ENCODE measurements at places on chromosomes 3 and 15.

- no peak for DNase-seq
- H3K4me3 ChIP-seq: no peak overlapping the region
- H3K27ac ChIP-seq: peak overlapping the region; percentile 90
- peaks cover 14% of the 10 kb centered on the region for H3K4me1 ChIP-seq
- no peaks in the 10 kb centered on the region for H3K36me3 ChIP-seq
- no peaks in the 10 kb centered on the region for H3K27me3 ChIP-seq
Observed at GRCh38 chr3:62161371-62161770, 212.0 kb downstream of the FEZF2 start.

- no peaks in the 10 kb centered on the region for H3K27me3 ChIP-seq
- H3K36me3 ChIP-seq: no peaks in the 10 kb centered on the region
- DNase-seq: no peak
- H3K4me1 ChIP-seq: peaks cover 6% of the 10 kb centered on the region
- H3K27ac ChIP-seq: no peak overlapping the region
Observed at GRCh38 chr3:44021651-44022594, 219.8 kb upstream of the TOPAZ1 start.

DNA sequence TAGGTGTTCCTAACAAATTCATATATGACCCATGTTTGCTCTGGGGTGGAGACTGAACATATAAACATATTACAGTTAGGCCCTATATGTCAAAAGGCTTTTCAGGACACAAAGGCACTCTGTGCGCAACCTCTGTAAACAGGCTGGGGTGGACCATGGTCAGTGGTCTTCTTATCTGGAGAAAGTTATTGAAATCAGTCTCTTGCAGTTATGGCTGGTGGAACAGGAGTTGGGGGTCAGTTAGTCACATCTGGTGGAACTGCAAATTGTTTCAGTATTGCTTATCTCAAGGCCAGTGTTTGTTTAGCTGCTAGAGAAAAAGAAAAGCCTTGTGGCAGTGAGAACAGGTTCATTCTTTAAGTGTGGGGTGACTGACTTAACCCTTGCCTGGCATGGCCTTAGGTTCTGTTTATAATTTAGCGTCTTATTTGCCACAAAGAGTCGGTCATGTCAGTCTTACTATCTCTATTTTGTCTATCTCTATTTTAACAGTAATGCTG lies 5.9 kb upstream of the GP9 start:
- no peak for DNase-seq
- H3K36me3 ChIP-seq: no peaks in the 10 kb centered on the region
- H3K27me3 ChIP-seq: no peaks in the 10 kb centered on the region
- no peak overlapping the region for H3K27ac ChIP-seq
- H3K4me3 ChIP-seq: no peak overlapping the region

DNA sequence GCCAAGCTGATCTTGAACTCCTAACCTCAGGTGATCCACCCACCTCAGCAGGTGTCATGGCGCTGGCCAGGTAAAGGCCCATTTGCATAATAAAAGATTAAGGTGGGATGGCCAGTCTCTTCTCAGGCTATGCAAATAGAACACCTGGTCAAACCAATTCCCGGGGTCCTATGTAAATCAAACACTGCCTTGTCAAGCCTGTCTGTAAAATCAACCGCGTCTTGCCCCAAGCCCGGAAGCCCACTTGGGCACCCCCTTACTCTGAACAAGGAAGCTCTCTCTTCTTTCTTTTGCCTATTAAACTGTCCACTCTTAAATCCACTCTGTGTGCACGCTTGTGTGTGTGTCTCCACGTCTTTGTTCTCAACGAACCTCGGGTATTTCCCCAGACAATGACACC lies 13.0 kb upstream of the POC1A start:
- no peaks in the 10 kb centered on the region for H3K36me3 ChIP-seq
- no peaks in the 10 kb centered on the region for H3K4me1 ChIP-seq
- DNase-seq: no peak
- no peaks in the 10 kb centered on the region for H3K27me3 ChIP-seq
- no peak overlapping the region for H3K4me3 ChIP-seq

DNA sequence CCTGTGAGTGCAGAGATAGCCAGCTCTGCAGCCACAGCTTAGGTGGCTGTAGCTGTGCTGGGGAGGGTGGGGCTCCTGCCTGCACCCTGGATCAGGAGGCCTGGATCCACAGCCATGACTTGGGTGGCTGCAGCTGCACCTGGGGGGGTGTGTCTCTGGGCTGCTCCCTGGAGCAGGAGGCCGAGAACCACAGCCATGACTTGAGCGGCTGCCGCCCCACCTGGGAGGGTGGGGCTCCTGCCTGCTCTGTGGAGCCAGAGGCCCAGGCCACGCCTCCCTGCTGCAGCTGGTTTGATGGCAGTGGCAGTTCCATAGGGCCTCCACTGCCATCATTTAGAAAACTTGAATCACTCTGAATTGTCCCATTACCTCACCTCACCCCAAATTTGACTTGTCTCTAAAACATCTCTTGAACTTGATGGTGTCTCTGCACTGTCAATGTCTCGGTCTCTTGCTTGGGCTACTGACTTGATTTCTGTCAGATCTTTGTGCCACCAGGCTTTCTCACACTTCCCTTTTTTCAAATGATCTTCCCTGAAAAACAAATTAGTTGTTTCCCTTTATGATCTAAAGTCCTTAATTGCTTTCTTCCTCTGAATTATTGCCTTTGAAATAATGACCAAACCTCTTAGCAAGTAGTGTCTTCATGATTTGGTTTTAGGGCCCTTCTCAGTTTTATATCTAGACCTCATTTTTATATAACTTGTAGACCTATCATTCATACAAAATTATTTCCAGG lies 313.2 kb upstream of the MME start:
- no peaks in the 10 kb centered on the region for H3K27me3 ChIP-seq
- H3K36me3 ChIP-seq: no peaks in the 10 kb centered on the region
- H3K27ac ChIP-seq: no peak overlapping the region
- no peaks in the 10 kb centered on the region for H3K4me1 ChIP-seq
- no peak overlapping the region for H3K4me3 ChIP-seq

DNA sequence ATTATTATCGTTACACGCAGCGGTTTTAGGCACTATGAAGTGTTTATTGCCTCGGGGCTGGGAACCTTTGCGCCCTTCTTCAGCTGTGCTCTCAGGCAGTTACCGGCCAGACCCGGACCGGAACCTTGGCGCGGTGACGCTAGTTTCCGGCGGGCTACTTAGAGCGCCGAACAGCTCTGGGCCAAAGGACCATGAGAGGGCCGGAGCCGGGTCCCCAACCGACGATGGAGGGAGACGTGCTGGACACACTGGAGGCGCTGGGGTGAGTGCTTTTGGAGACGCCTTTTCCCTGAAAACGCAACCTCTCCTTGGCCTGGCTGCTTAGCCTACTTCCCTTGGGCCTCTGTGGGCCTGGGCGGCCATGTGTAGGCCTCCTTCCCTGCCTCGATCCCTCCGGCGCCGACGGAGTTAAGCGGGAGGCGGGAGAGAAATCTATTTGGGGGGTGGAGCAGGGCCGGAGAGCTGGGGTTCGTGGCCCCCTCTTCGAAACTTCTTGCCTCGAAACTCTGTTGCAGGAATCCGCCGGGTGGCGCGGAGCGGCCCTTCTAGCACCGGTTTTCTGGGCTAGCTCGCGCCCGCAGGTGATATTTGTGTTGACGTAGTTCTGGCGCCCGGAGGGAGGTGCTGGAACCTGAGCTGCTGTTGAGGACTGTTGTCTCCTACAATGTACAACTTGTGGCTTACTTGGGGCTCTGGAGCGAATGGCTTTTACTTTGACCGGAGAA lies at the start of gene FAM98B:
Gene FAM98B (plus strand): TSS at position 157 of the 725 bp plus-strand sequence. CDS start 35 bp downstream, at position 192.
- no peaks in the 10 kb centered on the region for H3K36me3 ChIP-seq
- peak within 1 kb of the TSS; percentile 92 for H3K27ac ChIP-seq
- H3K4me3 ChIP-seq: peak within 1 kb of the TSS; percentile 86
- H3K4me1 ChIP-seq: peaks cover 7% of the 10 kb centered on the region
- DNase-seq: peak; percentile 36

DNA sequence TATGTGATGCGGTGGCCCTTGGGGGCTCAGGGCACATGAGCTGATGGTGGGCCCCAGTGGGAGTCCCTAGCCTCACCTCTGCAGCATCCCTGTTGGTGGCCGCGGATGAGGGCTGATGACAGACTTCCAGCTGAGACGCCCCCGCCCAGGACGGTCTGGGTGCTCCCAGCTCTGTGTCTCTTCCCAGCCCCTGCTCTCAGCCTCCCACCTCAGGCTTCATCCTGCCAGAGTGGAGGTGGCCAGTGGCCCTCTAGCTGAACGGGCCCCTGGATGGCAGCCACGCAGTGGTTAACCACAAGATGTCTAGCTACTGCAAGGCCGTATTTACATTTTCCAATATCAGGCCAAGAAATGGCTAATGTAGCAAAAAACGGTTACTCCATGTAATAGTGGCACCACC lies 205.3 kb upstream of the LINGO1 start:
- H3K27ac ChIP-seq: no peak overlapping the region
- no peaks in the 10 kb centered on the region for H3K27me3 ChIP-seq
- no peak overlapping the region for H3K4me3 ChIP-seq
- no peaks in the 10 kb centered on the region for H3K36me3 ChIP-seq
- H3K4me1 ChIP-seq: no peaks in the 10 kb centered on the region

GRCh38 chr3:99250272-99250671 lies 348.8 kb upstream of the DCBLD2 start:
- H3K27ac ChIP-seq: peak overlapping the region; percentile 74
- no peak overlapping the region for H3K4me3 ChIP-seq
- H3K36me3 ChIP-seq: no peaks in the 10 kb centered on the region
- H3K4me1 ChIP-seq: peaks cover 2% of the 10 kb centered on the region
- no peak for DNase-seq

DNA sequence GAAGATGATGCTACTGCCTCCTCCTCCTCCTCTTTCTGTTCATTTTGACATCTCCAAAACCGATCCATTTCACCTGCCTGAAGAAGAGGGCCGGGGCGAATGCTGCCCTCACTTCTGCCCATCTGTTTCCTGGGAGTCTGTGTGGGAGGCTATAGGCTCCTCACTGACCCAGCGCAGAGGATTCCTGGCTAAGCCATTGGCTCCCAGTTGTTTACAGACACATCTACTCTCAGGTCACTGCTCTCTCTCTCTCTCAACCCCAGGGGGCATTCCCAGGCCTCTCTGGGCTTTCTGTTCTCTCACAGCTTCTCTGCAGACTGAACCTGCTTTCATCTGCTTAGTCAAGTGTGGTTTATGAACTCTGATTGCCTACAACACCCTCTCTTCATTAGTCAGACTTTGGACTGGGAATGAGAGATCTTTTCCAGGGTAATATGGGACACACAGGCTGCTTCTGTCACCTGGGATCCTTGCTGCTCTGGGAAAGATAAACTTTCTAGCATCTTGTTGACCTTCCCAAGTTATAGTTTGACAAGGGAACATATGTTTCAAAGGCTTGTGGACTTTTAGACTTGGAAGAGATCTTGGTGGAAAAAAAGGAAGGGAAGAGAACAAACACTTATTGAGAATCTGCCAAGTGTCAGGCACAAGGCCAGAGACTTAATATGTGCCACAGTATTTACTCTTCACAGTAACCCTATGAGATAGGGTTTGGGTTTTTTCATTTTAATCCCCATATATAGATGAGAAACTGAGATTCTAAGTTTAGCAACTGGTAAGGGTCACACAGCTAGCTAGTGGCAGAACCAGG lies 30.2 kb upstream of the USP3 start:
- H3K36me3 ChIP-seq: no peaks in the 10 kb centered on the region
- H3K4me1 ChIP-seq: peaks cover 6% of the 10 kb centered on the region
- no peak for DNase-seq
- H3K4me3 ChIP-seq: no peak overlapping the region
- H3K27me3 ChIP-seq: no peaks in the 10 kb centered on the region

GRCh38 chr3:44680921-44681455 lies 31.5 kb upstream of the ZNF502 start:
- no peak overlapping the region for H3K4me3 ChIP-seq
- H3K27ac ChIP-seq: no peak overlapping the region
- H3K27me3 ChIP-seq: no peaks in the 10 kb centered on the region
- peaks cover 3% of the 10 kb centered on the region for H3K4me1 ChIP-seq
- DNase-seq: no peak

DNA sequence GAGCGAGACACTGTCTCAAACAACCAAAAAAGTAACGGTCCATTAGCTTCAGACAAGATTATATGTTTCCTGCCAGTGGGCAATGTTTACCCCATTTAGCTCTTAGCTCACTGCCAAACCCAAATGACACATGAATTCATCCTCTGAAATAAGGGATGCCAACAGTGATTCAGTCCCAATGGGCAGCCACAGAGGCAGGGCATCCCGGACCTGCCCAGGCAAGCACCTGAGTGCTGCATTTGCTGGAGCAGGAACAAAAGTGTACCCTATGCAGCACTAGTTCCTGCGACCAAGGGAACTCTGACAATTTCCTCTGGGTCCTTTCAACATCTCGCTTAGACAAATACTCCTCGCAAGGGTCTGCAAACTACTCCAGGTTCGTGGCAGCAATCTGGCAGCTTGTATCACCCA lies 8.0 kb downstream of the IP6K2 start:
- H3K4me1 ChIP-seq: no peaks in the 10 kb centered on the region
- DNase-seq: no peak
- peaks cover 21% of the 10 kb centered on the region for H3K36me3 ChIP-seq
- H3K4me3 ChIP-seq: no peak overlapping the region
- peak overlapping the region; percentile 48 for H3K27ac ChIP-seq

GRCh38 chr3:27540231-27540630 lies 56.0 kb upstream of the SLC4A7 start:
- DNase-seq: no peak
- H3K36me3 ChIP-seq: no peaks in the 10 kb centered on the region
- no peaks in the 10 kb centered on the region for H3K27me3 ChIP-seq
- H3K27ac ChIP-seq: no peak overlapping the region

DNA sequence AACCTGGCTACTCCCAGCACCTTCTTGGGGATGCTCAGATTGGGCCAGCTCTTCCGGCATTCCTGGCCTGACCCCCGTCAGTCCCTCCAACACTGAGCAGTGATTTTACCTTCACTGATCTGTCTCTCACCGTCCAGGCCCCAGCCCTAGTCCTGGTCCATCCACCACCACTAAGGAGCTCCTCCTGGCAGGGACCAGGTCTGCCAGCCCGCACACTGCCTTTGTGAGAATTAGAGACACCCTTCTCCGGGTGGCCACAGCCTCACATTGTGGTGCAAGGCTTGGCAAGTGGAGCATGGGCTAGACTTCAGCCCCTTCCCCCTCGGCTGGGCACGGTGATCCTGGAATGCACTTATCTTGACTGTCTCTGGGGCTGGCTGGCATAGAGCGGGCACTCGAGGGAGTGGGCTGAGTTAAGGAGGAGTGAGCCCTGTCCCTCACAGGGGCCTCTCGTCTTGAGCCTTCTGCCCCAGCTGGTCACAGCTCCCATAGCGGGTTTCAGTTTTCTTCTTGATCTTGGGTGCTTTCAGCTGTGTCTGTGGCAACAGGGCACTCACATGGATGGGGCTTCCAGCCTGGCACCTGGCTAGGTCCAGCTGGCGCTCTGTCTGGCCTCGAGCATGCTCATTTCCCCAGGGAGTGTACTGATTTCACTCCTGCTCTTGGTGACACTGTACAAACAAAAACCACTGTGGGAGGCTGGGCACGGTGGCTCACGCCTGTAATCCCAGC lies 53.9 kb downstream of the LINGO1 start:
- DNase-seq: no peak
- H3K36me3 ChIP-seq: no peaks in the 10 kb centered on the region
- no peaks in the 10 kb centered on the region for H3K4me1 ChIP-seq
- no peaks in the 10 kb centered on the region for H3K27me3 ChIP-seq
